Stimulated activated CD8-positive, alpha-beta memory T cell treated with anti-CD3 and anti-CD28 coated beads, Interleukin-4, amount 100 ng/mL, for 1 hour (primary cell): ENCODE measurements at places on chromosomes 4 and X.

- DNase-seq, result no peak
These were observed 44.6 kb upstream of the SORCS2 start for GRCh38 chr4:7147661-7148310.

DNA sequence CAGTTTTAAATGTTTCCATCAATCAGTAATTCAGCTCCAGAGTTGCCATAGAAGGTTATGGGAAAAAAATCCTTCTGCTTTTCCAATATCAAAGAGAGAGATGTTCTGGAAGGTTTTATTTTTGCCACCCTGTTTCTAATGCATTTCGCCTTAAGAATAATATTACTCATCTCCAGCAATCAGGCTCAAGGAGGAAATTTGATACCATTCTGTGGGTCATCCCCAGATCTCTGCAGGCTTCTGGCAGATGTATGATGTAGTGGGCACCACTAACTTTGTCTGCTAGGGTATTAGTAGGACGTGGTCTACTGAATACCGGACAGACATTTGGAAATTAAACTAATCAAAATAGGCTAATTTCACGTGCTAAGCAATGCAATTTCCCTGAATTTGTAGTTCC, 645.4 kb upstream of the TENM3 start:
- no peak for DNase-seq

DNA sequence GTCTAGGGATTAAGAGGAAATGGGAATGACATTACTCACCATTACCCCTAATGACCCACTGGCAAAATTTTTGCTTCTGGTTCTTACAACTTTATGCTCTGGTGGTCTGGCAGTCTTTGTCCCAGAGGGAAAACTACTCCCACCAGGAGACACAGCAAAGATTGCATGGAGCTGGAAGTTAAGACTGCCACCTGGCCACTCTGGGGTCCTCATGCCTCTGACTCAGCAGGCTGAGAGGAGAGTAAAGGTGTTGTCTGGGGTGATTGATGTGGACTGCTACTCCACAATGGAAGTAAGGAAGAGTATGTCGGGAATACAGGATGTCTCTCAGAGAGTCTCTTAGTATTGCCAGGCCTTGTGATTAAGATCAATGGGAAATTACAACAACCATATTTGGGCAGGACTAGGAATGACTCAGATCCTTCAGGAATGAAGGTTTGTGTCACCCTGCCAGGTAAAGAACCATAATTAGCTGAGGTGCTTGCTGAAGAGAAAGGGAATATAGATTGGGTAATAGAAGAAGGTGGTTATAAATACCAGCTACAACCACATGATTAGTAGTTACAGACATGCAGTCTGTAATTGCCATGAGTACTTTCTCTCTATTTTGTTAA, 215.5 kb downstream of the GPAT3 start:
- DNase-seq, result no peak

GRCh38 chr4:128682942-128683666, 126.4 kb upstream of the JADE1 start:
- no peak for DNase-seq

DNA sequence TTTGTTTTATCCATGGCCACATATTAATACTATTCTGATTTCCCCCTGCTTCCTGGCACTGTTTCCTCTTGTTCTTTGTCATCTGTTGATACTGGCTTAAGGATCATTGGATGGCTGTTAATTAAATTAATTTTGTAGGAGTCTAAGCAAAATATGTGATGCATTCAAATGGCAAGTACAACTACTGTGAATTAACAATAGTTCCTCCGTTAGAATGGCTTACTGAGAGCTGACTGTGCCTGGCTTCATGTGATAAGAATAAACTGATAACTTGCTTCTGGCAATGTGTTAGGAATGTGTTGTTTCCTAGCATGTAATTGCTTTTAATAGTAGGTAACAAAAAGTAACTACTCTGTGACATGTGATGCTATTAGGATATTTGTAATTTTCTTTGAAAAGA, 98.5 kb downstream of the RPA4 start:
- DNase-seq, result no peak

- no peak for DNase-seq
These were observed 612 bp downstream of the CPLX1 start for GRCh38 chr4:825063-825970.

DNA sequence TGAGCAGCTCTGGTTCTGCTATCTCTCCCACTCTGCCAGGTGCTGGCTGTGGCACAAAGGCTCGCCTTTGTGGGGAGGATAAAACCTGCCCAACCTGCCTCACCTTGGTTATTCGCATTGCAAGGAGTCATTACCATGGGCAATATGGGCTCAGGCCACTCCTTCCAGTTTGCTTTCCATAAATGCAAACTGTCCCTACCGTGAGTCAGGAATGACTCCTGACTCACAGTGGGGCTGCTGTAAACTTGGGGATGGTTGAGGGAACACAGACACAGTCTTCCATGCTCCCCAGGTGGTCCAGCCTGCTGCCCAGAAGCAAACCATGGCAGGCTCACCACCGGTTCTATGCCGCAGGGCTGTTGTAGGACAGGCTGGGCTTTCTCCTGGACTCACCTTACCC, 36.1 kb downstream of the COQ2 start:
- DNase-seq, result no peak

DNA sequence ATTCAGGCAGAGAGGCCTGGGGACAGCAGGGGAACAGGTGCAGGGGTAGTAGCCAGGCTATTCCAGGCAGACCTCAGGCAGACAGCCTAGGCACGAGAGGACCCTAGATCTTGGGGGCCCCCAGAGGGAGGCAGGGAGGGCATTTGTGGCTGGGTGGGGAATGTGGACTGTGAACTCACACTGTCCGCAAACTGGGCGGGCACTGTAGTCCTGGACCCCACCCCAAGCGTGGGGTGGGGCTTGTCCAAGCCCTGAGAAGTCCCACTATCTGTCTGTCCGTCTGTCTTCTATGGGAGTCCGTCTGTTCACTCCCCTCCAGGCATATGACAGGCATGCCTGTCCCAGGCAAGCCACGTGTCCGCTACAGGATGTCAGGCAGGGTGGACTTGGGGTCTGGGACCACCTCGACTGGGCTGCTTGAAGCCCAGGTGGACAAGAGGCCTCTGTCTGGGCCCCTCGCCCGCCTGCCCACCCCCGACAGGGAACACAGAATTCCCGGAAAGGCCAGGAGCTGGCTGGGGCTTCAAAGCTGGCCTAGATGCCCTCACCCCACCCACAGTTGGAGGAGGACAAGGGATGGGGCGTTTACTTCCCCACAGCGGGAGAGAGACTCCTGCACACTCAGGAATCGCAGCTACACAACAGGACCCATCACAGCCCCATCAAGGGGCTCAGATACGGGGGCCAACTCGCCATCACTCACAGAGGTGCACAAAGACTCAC, at the start of gene SLC38A5:
Gene SLC38A5 (minus strand): TSS at position 151 of the 723 bp plus-strand sequence. CDS start 2,336 bp downstream, outside the sequence.
- no peak for DNase-seq

GRCh38 chr4:108626056-108626455, 5.7 kb downstream of the RPL34 start:
- no peak for DNase-seq

- DNase-seq, result no peak
These were observed at the start of gene CXCL3 for GRCh38 chr4:74038425-74039314. Gene CXCL3, minus strand, starts transcription at chr4:74038689. Its CDS starts 78 bp downstream, at chr4:74038611.

GRCh38 chr4:108384544-108384943, 215.8 kb upstream of the LEF1 start:
- DNase-seq, result no peak
